ENCODE measurements at places on chromosomes 3 and 15.

DNA sequence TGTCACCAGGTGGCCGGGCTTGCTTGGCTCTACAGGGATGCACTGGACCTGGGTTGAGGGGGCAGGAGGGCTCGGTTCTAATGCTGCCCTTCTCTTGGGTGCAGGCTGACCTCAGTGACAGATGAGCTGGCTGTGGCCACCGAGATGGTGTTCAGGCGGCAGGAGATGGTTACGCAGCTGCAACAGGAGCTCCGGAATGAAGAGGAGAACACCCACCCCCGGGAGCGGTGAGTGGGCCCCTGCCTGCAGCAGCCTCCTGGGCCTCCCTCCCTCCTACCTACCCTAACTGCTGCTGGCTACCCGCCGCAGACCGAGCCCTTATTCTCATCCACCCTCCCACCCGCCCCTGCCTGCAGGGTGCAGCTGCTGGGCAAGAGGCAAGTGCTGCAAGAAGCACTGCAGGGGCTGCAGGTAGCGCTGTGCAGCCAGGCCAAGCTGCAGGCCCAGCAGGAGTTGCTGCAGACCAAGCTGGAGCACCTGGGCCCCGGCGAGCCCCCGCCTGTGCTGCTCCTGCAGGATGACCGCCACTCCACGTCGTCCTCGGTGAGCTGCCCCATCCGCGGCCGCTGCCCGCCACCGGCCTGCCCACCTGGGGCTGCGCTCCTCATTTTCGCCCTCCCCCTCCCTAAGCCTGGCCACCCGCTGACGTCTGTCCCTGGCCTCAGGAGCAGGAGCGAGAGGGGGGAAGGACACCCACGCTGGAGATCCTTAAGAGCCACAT lies 5.6 kb downstream of the FES start:
- no peak for DNase-seq

- DNase-seq = no peak
These were observed 493.9 kb upstream of the ZNF385D start for GRCh38 chr3:22244761-22245521.

DNA sequence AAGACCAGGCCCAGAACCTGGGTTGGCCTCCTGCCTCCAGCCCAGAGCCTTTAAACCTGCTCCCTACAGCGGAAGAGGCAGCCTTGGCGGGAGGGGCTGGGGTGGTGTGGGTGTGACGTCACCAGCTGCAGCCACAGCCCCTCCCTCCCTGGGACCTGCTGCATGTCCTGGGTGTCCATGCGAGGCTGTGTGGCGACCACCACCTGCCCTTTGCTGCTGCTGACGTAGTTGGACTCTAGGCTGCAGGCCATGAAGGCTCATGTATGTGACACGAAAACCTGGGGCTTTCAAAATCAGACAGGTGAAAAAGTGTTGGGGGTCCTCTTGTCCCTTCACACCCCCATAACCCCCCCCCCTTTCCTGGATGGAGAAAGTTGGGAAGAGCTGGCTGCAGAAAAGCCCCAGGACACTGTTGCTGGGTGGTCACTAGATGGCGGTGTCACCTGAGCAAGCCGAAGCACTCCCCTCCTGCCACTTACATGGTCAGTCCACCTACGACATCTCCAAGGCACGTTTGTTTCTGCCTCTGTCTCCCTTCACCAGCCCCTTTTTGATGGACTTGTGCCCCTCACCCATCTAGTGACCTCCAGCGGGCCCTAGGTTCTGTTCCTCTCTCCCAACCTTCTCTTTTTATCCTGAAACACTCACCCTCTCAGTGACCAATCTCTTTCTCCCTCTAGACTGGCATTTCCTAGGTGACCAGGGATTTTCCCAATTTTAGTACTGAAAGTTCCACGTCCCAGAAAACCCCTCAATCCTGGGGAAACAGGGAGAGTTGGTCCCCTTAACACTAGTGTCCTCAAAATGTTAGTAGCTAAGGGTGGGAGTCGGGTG lies 35.2 kb downstream of the SLC6A20 start:
- DNase-seq = peak; percentile 27

GRCh38 chr3:155863072-155863784 lies 7.2 kb upstream of the GMPS start:
- no peak for DNase-seq

- peak; percentile 6 for DNase-seq
These were observed 74.6 kb downstream of the ITGB5 start for GRCh38 chr3:124812291-124813265.

GRCh38 chr3:15645740-15646501 lies 44.4 kb downstream of the BTD start:
- DNase-seq = no peak

- no peak for DNase-seq
These were observed 140.2 kb downstream of the RSL24D1 start for GRCh38 chr15:55056500-55056899.

GRCh38 chr3:155595371-155595770 lies 149.5 kb downstream of the PLCH1 start:
- no peak for DNase-seq
